ENCODE measurements at places on chromosomes 5 and 9.

DNA sequence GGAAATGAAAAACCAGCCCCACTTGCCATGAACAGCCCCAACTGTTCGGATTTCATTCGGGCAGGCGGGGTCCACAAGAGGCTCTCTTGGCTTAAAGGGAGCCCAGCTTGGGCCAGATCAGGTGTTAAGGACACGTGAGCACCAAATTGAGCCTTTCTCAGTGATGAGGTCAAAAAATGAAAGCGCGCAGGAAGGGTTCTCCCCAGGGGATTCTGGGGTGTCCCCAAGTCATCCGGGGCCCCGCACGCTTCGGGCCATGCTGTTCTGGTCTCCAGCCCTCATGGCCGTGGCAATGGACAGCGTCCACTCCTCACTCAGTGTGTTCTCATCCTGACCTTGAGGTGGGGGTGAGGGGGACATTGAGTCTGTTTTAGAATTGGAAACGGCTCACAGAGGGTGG is 10.9 kb downstream of the AK1 start:
- DNase-seq: no peak

- DNase-seq: no peak
Measured at GRCh38 chr9:96008502-96009222, 133.2 kb downstream of the ERCC6L2 start.

DNA sequence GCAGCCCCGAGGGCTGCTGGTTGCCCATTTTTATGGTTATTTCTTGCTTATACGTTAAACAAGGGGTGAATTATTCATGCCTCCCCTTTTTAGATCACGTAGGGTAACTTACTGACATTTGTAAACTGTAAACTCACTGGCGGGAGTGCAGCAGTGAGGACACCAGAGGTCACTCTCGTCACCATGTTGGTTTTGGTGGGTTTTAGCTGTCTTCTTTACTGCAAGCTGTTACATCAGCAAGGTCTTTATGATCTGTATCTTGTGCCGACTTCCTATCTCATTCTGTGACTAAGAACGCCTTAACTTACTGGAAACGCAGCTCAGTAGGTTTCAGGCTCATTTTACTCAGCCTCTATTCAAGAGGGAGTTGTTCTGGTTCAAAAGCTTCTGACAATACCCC is 155.0 kb upstream of the PRDM9 start:
- no peak for DNase-seq

GRCh38 chr9:101030086-101030391 is 1.5 kb downstream of the PLPPR1 start:
- DNase-seq: no peak

- DNase-seq: no peak
Measured at GRCh38 chr5:127766676-127767335, 63.6 kb downstream of the CCDC192 start.

DNA sequence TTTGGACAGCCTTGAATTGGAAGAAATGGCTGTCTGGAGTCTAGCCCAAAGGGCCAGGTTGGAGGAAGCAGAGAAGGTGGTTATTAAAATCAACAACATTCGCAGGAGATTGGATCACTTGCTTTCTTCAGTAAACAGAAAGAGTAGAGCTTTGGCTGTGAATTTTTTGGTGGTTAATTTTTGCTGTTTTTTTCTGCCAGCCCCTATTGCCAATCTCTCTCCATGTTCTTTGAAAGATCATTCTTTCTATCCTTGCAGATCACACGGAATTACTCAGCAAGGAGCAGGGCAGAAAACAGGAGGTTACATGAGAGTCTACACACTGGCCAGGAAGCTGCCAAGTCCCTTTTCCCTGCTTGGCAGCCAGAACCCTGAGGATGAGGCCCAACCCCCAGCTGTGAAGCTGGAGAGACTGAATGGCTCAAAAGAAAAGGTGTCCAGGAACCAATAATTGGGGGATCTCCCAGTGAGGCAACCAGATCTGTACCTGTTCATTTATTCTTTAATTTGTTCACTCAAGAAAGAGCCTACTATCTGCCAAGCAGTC is 13.0 kb downstream of the GLRX start:
- no peak for DNase-seq

DNA sequence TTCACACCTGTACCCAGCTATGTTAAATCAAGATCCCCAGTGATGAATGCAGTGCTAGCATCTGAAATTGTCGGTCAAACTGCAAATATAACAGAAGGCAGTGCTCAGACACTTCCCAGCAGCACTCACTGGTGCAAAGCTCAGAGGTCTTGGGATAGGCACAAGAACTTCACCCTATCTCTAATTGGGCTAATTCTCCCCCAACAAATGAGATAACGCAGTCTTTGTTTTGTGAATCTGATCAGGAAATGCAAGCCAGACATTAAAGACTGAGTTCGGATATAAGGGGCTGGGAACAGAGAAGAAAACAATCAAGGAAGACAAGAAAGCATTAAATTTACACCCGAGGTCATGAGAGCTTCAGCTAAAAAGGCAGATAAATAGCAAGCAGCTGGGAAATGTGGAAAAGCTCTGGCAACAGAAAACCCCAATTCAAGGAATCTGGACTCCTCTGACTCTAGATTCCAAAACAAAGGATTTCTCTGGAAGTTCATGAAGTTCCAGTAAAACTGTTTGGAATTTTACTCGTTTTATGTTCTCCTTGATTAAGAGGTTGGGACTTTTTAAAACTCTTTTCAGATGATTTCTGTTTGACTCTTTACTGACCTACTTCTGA is 65.1 kb downstream of the GNA14 start:
- DNase-seq: no peak

- DNase-seq: no peak
Measured at GRCh38 chr5:66987126-66987525, 209.5 kb downstream of the CD180 start.

DNA sequence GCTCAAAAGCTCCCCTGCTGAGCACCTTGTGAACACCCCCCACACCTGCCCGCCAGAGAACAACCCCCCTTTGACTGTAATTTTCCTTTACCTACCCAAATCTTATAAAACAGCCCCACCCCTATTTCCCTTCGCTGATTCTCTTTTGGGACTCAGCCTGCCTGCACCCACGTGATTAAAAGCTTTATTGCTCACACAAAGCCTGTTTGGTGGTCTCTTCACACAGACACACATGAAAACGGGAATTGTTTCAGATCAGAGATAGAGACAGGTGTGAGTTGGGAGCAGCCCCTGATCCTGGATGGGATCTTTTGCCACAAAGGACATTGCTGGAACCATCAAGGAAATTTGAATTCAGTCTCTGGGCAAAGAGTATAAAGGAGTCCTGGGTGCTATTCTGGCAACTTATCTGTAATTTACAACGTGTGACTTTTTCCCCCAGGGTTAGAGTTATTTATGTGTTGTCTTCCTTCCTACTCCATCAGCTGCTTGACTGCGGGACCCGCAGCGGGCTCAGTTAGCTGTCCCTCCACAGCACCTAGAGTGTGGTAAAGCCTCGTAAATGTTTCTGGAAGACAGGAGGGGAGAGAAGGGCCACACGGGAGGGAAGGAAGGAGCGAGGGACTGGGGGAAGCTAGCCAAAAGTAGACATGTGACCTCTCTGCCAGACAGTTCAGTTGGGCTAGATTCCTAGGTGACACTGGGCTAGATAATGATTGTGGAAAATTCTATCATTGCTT is 437.0 kb downstream of the ZNF608 start:
- DNase-seq: no peak

DNA sequence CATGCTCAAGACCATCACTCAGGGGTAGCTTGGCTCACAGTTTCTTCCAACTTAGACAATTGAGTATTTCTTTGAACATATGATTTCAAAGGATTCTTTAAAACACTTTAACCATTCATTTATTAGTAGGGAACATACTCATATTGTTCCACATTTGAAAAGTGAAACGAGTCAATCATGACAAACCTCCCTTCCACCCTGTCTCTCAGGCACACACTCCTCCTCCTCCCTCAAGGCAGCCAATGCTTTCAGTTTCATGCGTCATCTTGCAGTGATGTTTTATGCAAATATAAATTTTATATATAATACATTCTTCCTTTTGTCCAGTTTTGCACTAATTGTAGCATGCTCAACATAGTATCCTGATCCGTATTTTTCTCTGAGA is 126.0 kb upstream of the BOD1 start:
- DNase-seq: no peak

- DNase-seq: no peak
Measured at GRCh38 chr5:171623551-171624097, 162.0 kb upstream of the SMIM23 start.

- no peak for DNase-seq
Measured at GRCh38 chr5:103571730-103572129, 9.1 kb upstream of the NUDT12 start.

DNA sequence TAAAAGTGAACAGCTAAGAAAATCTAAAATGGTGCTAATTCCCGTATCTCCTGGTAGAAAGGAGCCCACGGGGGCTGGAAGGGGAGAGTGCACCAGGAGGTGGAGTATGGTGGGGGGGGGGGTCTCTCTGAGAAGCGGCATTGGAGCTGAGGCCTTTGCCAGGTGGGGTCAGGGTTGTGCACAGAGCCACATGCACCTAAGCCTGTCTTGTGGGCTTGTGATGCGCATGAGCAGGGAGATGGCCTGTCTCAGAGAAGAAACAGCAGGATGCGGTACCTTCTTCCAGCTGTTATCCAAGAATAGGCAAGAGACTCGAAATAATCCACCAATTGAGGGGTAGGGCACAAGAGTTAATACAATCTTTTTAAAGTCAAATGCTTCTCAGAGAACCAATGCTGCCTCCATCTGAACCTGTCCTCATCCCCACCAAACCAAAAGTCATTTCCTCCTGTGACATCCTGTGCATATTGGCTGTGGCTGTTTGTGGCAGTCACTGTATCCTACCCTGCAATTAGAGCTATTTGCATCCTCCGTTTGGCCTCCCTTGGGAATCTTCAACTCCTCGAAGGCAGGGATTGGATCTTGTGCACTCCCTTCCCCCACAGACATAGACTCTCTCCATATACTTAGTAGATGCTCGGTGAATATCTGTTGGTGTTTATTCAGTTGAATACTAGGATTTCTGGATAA is 45.4 kb downstream of the FGF1 start:
- DNase-seq: no peak

Measured in stimulated activated CD8-positive, alpha-beta memory T cell treated with anti-CD3 and anti-CD28 coated beads, Interleukin-4, amount 100 ng/mL, for 1 hour (primary cell).